ENCODE measurements at places on chromosomes 7 and 10. TPM values are rescaled to one million over a fixed set of nuclear protein-coding genes. Genes with fewer than 3 reads are reported as not detected.

GRCh38 chr10:110495731-110496552, 1.8 kb upstream of the DUSP5 start:
- no peak for DNase-seq
- H3K4me1 ChIP-seq = peaks cover 33% of the 10 kb centered on the region
- peak overlapping the region; percentile 88 for H3K27ac ChIP-seq
- peak overlapping the region; percentile 73 for H3K4me3 ChIP-seq

- H3K36me3 ChIP-seq = no peaks in the 10 kb centered on the region
- no peak for DNase-seq
- H3K27me3 ChIP-seq = no peaks in the 10 kb centered on the region
- no peak overlapping the region for H3K4me3 ChIP-seq
- no peak overlapping the region for H3K27ac ChIP-seq
- H3K4me1 ChIP-seq = peaks cover 13% of the 10 kb centered on the region
Measured at GRCh38 chr10:114650266-114650665, 7.8 kb downstream of the ABLIM1 start.

ETV1 gene
- 16.4 TPM for total RNA-seq

DNA sequence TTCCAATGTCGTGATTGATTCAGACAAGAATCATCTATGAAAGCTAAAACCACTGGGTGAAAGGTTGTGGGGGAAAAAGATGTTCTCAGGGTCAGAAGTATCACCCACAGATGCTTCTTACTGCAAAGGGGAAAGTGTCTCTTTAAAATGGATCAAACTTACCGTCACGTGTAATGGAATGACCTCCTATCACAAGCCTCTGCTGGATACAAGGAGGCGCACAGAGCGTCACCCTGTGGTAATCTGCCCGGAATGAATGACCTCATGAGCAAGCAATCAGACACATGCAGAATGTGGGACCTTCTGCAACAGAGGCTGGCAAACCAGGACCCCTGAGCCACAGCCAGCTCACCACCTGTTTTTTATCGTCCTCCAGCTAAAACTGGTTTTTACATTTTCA, 33.0 kb downstream of the WIPF3 start:
- H3K27ac ChIP-seq = no peak overlapping the region
- peaks cover 8% of the 10 kb centered on the region for H3K4me1 ChIP-seq

RBP4 gene
- total RNA-seq = 0.99 TPM

- H3K4me3 ChIP-seq = no peak overlapping the region
- H3K27me3 ChIP-seq = no peaks in the 10 kb centered on the region
- H3K27ac ChIP-seq = no peak overlapping the region
- H3K4me1 ChIP-seq = peaks cover 6% of the 10 kb centered on the region
- no peak for DNase-seq
- H3K36me3 ChIP-seq = no peaks in the 10 kb centered on the region
Measured at GRCh38 chr7:155213385-155213784, 84.3 kb upstream of the INSIG1 start.

Measured in esophagus muscularis mucosa (tissue), 4 donors.